Activated CD4-positive, alpha-beta T cell treated with anti-CD3 and anti-CD28 coated beads for 1 hour (primary cell): ENCODE measurements at places on chromosomes 3 and 15.

DNA sequence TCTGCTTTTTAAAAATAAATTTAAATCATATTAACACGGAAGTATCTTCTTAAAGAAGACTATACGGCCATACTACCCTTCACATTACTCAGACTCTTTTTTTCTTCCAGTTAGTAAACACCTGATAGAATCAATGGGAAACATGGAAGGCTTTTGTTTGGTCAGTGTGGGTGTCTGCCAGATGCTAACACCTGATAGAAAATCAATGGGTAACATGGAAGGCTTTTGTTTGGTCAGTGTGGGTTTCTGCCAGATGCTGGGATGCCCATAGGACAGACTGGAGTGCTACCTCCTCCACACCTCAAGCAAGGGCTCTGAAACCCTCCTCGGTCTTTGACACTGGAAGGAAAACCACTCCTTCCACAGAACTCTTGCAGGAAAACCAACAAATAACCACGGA lies 29.2 kb downstream of the HACL1 start:
- no peak for DNase-seq

- DNase-seq: no peak
Measured at GRCh38 chr15:99087405-99087943, 17.4 kb upstream of the SYNM start.

- no peak for DNase-seq
Measured at GRCh38 chr3:18405141-18405540, 20.0 kb downstream of the SATB1 start.

DNA sequence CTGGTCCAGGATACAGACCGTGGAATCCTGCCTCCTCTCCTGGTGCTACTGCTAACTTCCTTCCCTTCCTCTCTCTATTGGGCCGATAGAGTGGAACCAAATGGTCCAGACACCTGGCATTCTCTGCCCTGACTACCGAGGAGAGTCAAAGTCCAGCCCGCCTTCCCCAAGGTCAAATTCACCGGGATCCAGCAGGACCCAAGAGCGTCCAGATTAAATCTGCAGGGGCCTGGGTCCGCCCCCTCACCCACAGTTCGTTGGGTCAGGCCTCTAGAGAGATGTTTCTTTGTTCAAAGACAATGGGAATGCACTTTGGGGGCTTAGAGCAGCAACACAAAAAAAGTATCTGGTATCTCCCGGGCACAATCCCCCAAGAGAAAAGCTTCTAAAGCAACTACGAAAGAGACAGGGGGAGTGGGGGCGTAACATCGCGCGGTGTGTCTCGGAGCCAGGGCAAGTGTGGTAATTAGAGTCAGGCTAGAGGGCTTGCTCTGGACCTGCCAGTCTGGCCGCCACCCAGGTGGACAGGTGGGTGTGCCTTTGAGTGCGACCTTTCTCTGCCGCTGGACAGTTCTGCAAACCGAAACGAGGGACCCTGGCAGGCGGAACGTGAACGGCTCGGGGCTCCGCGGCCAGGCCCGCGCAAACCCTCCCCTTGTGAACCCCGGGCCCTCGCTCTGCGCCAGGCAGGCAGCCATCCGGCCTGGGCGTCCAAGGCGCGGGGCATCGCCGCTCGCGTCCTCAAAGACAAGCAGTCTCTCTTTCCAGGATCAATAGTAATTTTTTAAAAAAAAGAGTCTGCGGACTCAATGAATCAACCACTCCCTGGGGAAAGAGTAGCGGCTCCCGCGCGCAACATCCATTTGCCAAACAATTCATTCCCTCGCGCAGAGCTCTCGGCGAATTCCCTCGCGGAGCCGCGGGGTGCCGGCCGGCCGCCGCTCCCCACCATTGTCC lies 806 bp downstream of the KLHL25 start:
- DNase-seq: peak; percentile 19

DNA sequence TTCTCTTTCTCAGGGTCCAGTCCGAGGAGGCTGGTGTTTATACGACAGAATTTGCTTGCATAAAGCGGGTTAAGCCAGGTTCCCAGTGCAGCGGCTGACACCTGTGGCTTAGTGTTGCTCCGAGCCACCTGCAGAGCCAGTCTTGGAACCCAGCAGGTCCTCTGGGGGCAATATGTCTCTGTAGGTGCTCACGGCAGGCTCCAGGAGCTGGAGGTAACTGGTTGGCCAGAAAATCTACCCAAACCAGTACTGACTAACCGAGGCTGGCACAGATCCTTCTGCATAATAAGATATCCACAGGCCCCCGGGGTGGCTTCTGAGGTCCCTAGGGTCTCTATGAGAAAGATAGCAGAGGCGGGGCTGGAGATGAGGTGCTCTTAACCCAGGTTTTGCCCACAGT lies 3.2 kb downstream of the MGLL start:
- no peak for DNase-seq

DNA sequence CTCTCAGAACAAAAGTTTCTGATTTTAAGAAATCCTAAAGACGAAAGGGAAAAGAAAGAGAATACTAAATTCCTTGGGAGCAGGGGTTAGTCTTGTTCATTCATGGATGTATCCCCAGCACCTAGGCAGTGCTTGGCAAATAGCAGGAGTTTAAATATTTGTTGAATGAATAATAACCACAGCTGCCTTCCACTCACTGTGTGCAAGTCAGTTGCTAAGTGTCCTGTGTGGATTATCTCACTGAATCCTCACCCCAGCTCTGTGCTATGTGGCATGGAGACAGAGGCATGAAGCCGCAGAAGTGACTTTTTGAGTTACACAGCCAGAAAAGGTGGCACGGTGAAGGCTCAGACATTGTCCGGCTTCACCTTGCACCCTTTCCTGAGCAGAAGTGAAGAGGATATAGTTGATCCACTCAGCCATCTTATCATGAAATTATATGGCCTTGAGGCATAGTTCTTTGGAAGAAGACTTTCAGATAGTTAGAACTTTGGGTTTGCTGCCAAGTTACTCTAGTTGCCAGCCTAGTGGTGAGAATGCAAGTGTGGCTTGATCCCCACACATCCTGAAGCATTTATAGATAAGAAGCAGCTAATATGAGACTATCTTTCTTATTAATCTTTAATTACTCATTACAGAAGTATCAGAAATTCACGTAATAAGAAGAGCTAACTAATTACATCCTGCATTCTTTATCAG lies 355.5 kb downstream of the LRTM1 start:
- no peak for DNase-seq

DNA sequence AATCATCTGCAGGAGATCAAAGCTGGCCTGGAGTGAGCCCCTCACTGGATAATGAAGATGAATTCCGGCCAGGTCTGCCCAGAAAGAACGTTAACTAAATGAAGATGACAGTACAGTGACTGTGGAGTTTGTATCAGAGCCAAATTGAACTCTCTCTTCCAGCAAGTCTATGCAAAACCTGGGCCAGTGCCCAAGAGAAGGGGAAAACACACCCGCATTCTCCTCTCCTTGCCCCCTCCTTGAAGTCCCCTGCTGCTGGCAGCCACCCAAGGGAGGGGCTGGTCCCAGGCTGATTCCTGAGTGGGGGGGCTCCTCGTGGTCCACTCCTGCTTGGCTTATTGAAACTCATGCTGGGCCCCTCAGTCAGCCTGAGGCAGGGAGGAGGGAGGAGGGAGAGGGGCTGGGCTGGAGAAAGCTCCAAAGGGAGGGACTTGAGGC lies 155.7 kb downstream of the RAB11A start:
- DNase-seq: no peak

- no peak for DNase-seq
Measured at GRCh38 chr3:106542101-106542769, 673.4 kb upstream of the CBLB start.

DNA sequence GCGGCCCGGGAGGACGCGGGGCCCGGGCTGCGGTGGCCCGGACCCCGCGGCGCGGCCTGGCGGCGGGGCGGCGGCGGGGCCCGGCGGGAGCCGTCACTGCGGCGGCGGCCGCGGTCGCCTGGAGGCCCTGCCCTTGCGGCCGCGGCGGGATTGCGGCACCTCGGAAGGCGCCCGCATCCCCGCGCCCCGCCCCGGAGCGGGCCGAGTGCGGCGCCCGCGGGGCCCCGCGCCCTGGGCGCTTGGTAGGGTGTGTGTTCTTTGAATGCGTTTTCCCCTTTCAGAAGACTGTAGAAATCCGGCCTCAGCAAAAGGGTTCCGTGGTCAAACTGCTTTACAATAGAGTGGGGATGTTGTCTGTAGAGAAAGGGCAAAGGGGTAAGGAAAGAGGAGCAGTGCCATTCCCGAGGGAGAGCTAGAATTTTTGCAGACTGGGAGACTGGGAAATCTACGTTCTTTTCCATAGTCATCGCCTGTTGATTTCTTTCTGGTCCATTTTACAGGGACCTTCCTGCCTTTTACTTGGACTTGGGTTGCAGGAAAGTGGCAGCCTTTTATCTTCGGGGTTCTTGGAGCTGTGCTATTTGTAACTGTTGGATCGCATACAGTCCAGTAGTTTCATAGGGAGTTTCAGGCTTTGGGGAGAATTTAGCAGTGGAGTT lies 630 bp downstream of the SNRK start:
- DNase-seq: no peak

- DNase-seq: no peak
Measured at GRCh38 chr3:14047841-14048240, 76.8 kb downstream of the CHCHD4 start.
